ENCODE measurements at places on chromosomes 1 and 21. TPM values are rescaled to one million over a fixed set of nuclear protein-coding genes. Genes with fewer than 3 reads are reported as not detected.

Gene FAM167B
- polyA plus RNA-seq, result 10.0 TPM

Gene CCDC185
- polyA plus RNA-seq, result 0.06 TPM

- no peak for DNase-seq
Observed at GRCh38 chr1:243503155-243503554, 247.3 kb downstream of the SDCCAG8 start.

GRCh38 chr1:247933989-247934388 is 9.3 kb downstream of the OR2AJ1 start:
- DNase-seq, result no peak

- DNase-seq, result no peak
Observed at GRCh38 chr1:209870151-209870831, 42.5 kb downstream of the UTP25 start.

DNA sequence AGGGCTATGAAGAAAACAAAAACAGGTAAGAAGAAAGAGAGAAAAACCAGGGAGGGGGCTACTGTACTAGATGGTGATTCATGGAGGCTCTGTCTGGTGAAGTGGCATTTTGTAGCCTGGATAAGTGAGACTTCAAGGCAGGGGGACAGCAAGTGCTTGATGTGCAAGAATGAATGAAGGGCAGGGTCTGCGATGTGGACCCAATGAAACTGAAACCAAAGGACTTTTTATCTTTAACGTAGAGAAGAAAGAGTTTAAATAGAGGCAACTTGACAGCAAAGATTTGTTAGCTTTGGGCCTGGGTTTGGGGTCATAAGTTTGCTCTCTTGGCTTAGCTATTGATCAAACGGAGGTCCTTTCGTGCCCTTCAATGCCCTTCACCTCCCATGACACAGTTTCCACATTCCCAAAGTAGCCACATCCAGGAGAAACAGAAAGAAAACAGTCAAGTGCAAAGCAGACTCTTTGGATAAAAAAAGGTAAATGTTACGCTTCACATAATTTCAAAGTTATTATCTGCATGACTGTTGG is 291.0 kb downstream of the GRIK1 start:
- DNase-seq, result no peak
